ENCODE measurements at places on chromosomes 11 and 22.

DNA sequence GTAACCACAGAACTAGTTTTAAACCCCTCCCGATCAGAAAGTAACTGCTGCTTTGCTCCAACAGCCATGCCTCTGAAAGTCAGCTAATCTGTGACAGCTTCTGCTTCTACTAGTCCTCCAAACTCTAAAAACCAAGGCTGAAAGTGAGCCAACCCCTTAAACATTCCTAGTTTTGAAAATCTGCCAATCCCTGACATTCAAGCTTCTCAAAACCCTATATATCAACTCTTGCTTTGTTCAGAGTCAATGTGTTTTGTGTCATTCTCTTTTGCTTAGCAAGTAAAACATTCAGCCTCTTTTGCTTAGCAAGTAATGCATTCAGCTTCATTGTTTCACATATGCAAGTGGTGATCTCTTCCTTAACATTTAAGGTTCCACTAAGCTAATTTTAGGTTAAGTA, 56.9 kb downstream of the ATG16L2 start:
- no peak for DNase-seq

- no peak for DNase-seq
Observed at GRCh38 chr11:112016088-112016764, 9.0 kb upstream of the DLAT start.

DNA sequence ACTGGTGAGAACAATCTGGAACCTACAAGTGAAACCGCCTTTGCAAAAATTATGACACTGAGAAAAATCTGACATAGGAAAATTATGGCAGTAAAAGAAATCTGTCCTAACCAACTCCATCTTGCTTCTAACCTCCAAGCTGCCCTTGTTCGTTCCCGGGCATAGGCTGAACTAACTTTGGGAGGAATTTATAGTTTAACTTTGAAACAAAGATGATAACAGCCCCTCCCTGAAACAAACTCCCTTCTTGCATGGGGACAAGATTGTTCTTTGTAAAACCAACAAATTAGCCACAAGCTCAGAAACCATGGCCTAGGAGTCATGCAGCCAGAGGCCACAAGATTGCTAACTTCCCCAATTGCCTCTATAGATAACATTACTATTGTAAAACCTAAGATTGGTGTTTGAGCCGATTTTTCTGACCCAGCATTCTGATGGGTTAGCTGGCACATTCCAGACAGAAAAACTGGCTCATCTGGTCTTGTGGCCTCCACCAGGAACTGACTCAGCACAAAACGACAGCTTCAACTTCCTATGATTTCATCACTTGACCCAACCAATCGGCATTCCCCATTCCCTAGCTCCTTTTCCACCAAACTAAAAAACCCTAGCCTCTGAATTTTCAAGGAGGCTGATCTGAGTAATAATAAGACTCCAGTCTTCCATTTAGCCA, 3.6 kb upstream of the CCDC81 start:
- no peak for DNase-seq

DNA sequence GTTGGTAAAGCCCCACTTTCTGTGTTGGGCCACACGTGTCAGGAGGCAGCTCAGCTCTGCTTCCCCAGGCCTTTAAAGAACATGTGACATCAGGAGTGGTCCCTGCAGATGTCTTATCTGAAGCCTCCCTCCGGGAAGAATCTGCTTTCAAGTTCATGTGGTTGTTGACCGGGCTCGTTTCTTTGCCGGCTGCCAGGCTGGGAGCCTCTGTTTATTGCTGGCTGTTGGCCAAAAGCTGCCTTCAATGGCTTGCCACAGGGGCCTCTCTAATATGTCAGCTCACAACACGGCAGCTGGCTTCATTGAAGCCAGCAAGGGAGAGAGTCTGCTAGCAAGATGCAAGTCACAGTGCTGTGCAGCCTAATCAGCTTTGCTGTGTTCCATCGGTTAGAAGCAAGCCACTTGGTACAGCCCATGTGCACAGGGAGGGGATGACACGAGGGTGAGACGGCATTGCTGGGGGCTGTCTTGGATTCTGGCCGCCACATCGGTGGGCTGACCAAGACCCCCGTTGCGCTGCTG, 14.6 kb downstream of the MRGPRF start:
- DNase-seq = no peak

GRCh38 chr11:35390737-35391682, 28.3 kb downstream of the SLC1A2 start:
- DNase-seq = no peak

Measured in hippocampal formation (tissue), 2 donors.